ENCODE measurements at places on chromosomes 2 and 18. TPM values are rescaled to one million over a fixed set of nuclear protein-coding genes. Genes with fewer than 3 reads are reported as not detected.

The NOSTRIN gene
- 54.7 TPM for polyA plus RNA-seq

The IWS1 gene
- polyA plus RNA-seq, result 52.0 TPM

The PDCD1 gene
- polyA plus RNA-seq, result 0.17 TPM

The SPC25 gene
- 21.0 TPM for polyA plus RNA-seq

The LMAN2L gene
- 45.8 TPM for polyA plus RNA-seq

The RFX8 gene
- 0.91 TPM for polyA plus RNA-seq

The TNS1 gene
- 168 TPM for polyA plus RNA-seq

The ICOS gene
- 0.13 TPM for polyA plus RNA-seq

The EIF2AK3 gene
- polyA plus RNA-seq, result 29.8 TPM

The USP37 gene
- 20.1 TPM for polyA plus RNA-seq

The ANKRD30BL gene
- polyA plus RNA-seq, result 0.81 TPM

The CHMP3 gene
- 135 TPM for polyA plus RNA-seq

The RUFY4 gene
- 0.30 TPM for polyA plus RNA-seq

The NEB gene
- 5.7 TPM for polyA plus RNA-seq

The FBXO41 gene
- 2.1 TPM for polyA plus RNA-seq

The LIMS1 gene
- 73.3 TPM for polyA plus RNA-seq

The CWC22 gene
- 44.2 TPM for polyA plus RNA-seq

The IL36B gene
- not detected for polyA plus RNA-seq

The REG3G gene
- polyA plus RNA-seq, result not detected

Data from right lung (tissue), 10 donors.